Lung microvascular endothelial cell (primary cell): ENCODE measurements at places on chromosomes 11 and 22.
A peak's percentile ranks its signal among the peaks of the same experiment; 100 is the strongest.

DNA sequence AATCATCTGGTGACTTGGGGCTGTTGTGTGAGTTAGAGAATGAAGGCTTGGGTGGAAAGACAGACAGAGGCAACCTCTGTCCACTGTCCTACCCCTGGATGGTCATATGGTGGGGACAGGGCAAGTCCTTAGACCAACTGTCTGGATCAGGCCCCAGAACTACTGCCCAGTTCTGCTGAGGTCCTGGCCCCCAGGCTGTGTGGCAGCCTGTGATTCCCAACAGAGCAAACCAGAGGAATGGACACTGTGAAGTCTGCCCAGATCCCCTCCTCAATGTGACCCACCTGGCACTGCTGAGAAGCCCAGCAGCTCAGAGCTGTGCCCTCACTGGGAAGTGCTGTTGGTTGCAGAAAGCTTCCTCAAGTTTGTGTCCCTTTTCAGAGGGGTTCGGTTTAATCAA is 69.0 kb downstream of the GGTLC2 start:
- DNase-seq: no peak

- DNase-seq: no peak
These were observed 1.7 kb downstream of the UBQLNL start for GRCh38 chr11:5514841-5515240.

DNA sequence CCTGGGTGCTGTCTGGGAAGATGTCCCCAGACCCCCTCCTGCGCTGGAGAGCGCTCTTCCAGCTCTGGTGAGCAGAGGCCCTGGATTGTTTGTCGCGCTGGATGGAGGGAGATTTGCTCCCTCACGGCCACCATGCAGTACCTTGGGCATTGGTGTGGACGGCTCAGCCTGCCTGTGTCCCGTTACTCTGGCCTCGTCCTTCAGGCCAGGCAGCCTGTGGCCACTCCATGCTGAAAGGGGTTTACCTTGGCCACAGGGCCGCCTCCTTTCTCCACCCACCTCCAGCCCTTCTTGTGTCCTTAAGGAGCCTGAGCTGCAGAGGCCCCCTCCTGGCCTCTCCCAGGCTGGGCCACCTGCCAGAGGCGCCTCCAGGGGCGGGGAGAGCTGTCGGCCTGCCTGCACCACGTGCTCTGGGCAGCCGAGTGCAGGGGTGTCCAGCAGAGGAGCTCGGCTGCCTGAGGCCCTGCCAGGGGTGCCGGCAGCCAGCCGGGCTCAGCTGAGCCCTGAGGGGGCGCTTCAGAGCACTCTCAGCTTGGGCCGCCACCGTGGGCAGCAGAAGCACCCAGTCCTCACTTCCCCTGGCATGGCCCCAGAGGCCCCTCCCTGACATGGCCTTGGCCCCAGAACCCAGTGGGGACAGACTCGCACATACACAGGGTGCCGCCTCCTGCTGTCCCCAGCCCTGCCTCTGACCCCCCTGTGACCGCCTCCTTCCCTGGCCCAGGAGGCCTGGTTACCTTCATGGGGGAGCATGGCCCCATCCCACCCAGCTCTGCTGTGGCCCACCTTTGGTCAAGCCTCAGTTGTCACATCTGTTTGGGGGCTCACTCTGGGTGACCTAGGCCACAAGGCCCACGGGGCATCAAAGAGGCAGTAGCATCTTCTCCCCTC is 3.4 kb downstream of the CCND1 start:
- peak; percentile 81 for DNase-seq

- DNase-seq: no peak
These were observed 914.5 kb downstream of the METTL15 start for GRCh38 chr11:29022676-29023075.

DNA sequence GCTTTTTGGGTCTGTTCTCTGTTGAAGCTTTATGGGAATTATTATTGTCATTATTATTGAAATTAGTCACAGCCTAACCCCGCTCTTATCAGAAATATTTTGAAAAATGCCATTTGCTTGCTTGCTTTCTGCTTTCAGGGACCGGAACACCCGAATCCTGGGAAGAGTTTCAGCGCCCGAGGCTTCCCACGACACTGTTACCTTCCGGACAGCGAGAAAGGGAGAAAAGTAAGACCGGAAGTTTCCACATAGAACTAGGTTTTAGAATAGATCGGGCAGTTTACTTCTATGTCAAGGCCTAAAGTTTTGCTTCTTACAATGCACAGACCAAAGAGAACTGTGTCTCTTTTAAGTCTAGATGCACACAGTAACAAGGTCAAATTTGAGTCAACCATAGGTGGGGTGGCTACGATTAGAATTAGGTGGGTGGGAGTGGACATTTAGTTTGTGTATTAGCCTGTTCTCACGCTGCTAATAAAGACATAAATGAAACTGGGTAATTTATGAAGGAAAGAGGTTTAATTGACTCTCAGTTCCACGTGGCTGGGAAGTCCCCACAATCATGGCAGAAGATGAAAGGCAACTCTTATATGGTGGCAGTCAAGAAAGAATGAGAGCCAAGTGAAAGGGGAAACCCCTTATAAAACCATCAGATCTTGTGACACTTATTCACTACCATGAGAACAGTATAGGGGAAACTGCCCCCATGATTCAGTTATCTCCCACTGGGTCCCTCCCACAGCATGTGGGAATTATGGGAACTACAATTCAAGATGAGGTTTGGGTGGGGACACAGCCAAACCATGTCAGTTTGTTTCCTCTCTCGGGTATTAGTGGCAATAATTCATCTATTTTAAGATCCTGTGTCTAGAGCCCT is 12.9 kb downstream of the MPEG1 start:
- DNase-seq: no peak

DNA sequence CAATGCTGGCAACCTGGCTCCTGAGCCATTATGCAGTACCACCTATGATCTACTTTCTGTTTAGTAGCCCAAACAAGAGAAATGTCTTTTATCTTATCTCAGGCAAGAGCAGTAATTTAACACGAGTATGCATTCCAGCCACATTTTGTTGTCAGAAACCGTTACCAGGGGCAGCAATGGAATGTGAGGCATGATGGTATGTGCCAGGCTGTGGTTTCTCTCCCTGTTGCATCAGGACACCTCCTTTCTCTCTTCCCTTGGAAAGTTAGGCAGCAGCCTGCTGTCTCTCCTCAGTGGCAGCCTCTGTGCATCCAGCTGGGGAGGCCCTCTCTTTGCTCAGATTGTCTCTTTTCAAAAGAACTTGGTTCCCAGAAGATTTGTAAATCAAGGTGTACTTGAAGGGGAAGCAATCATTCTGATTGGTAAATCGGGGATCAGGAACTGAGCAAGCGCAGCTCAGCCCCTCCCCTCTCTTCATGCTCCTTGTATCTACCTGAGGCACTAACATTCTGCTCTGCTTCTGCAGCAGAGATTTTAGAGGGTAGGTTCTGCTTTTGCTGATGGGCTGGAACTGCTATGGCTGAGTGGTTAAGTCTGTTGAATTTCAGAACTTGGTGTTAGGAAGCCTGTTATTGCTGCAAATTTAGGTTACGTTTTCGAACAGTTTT is 229.2 kb downstream of the ADAMTS15 start:
- peak; percentile 33 for DNase-seq

DNA sequence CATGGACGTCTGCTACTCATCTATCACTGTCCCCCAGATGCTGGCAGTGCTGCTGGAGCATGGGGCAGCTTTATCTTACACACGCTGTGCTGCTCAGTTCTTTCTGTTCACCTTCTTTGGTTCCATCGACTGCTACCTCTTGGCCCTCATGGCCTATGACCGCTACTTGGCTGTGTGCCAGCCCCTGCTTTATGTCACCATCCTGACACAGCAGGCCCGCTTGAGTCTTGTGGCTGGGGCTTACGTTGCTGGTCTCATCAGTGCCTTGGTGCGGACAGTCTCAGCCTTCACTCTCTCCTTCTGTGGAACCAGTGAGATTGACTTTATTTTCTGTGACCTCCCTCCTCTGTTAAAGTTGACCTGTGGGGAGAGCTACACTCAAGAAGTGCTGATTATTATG is 9.2 kb upstream of the OR9Q2 start:
- DNase-seq: no peak

DNA sequence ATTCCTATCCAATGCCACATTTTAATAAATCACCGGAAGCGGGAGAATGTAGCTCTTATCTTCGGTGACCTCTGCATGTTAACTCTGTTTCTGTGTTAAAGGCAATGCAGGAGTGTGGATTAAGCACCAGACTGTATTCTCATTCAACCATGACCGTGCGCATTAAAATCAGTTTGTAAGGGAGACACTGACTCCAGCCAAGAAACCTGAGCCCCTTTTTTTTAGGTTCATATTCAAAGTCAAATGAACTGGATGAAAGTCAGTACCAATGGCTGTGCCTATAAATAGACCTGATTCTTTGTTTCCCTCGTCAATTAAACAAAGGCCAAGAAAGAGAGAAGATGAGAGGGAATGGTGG is 32.2 kb downstream of the C11orf91 start:
- DNase-seq: no peak

- DNase-seq: no peak
These were observed 1.3 kb downstream of the CTSW start for GRCh38 chr11:65880844-65881421.

DNA sequence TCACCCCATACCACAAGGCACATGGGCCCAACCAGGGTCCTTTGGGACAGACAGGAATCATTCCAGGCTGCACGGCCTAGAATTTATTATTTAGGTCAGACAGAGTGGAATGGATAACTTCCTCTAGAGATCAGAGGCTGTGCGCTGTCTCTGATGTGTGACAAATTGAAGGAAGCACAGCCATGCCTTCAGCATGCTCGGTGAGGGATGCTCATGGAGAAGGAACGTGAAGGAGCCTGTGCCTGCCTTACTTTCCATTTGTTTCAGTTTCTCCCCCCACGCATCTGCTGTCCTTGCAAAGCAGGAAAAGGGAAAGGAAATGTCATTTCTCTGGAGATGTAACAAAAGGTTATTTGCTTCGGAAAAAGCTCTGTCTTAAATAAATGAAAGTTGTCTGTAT is 644.1 kb downstream of the OPCML start:
- no peak for DNase-seq

DNA sequence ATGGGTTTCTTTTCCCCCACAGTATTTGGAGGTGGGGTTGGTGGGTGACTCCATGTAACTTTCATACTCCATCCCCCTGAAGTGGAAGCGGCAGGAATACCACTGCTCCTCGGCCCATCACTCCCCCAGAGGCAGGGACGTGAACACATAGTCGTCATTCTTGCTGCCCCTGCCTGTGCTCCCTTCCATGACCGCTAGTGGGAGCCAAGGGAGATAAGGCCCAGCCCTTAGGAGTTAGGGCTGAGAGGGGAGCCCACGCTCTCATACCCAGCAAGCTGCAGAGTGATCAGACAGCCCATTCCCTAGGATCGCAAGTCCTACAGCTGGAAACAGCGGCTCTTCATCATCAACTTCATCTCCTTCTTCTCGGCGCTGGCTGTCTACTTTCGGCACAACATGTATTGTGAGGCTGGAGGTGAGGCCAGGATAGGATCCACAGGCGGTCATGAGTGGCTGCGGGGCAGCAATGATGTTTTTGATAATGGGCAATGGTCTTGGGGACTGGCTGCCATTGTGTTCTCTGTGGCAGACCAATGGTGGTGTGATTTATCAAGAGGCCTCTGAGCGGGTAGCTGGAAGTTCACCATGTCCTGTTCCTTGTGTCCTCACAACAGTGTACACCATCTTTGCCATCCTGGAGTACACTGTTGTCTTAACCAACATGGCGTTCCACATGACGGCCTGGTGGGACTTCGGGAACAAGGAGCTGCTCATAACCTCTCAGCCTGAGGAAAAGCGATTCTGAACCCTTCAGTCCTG is 15.9 kb downstream of the RHOG start:
- DNase-seq: peak; percentile 55

- DNase-seq: no peak
These were observed 39.2 kb downstream of the BIRC2 start for GRCh38 chr11:102386136-102386734.

- no peak for DNase-seq
These were observed 112.8 kb downstream of the ABTB2 start for GRCh38 chr11:34245041-34245440.

- no peak for DNase-seq
These were observed 230.4 kb upstream of the MTNR1B start for GRCh38 chr11:92739041-92739440.
